ENCODE measurements at places on chromosomes 3 and 15. TPM values are rescaled to one million over a fixed set of nuclear protein-coding genes. Genes with fewer than 3 reads are reported as not detected.

The TYRO3 gene
- 3.1 TPM for total RNA-seq

The PRSS50 gene
- total RNA-seq = not detected

The DET1 gene
- total RNA-seq = 1.9 TPM

The EXD1 gene
- not detected for total RNA-seq

- no peak for DNase-seq
These were observed 64.4 kb downstream of the TRIM71 start for GRCh38 chr3:32882189-32882588.

GRCh38 chr3:64903006-64903405, 215.2 kb upstream of the ADAMTS9 start:
- DNase-seq = no peak
